ENCODE measurements at places on chromosomes 12 and 14. TPM values are rescaled to one million over a fixed set of nuclear protein-coding genes. Genes with fewer than 3 reads are reported as not detected.

DNA sequence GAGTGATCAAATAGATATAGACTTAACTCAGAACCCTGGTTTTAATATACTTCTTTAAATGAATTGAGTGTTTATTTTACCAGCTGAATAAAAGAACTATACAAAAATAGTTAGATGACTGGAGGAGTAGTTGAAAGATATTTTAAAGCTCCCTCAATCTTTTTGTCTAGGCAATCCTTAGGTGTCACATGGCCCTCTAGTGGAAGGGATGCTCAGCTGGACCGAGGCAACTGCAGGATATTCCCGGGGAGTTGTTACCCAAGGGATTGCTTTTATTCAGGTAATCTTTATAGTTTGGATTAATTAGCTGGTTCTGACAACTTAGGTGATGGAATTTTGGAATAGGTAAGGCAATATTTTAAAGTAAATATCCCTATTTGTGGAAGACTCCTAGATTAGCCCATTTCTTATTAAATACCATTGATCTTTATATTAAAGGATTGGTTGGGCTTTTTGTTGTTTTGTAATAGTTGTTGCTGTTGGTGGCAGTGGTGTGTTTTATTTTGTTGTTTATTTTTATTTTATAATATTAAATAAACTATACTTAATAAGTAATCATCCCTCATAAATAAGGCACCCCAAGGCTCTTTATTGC is 57.1 kb downstream of the ZDHHC17 start:
- H3K4me1 ChIP-seq, result no peaks in the 10 kb centered on the region
- peaks cover 5% of the 10 kb centered on the region for H3K36me3 ChIP-seq
- H3K27ac ChIP-seq, result no peak overlapping the region
- H3K27me3 ChIP-seq, result no peaks in the 10 kb centered on the region
- no peak for DNase-seq

GRCh38 chr12:108457006-108457733 is 57.9 kb upstream of the FICD start:
- H3K27ac ChIP-seq, result no peak overlapping the region
- no peak overlapping the region for H3K4me3 ChIP-seq
- H3K4me1 ChIP-seq, result no peaks in the 10 kb centered on the region
- no peaks in the 10 kb centered on the region for H3K27me3 ChIP-seq

DNA sequence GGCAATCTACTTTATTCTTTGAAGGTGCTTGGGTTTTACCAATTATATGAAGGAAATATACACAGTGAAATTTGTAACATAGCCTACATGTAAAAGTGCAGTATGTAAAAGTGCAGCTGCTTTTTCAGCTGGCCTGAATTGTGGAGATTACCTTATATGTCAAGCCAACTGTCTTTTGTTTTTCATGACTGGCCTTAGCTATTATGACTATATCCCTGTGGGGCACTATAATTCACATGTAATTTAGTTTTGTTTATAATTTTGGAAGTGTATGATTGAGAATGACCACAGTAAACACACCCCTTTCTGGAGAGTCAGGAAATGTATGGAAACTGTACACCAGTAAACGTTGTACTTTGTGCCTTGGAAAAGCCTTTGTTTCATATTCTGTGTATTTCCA is 435.0 kb upstream of the STXBP6 start:
- H3K4me1 ChIP-seq, result no peaks in the 10 kb centered on the region
- H3K4me3 ChIP-seq, result no peak overlapping the region
- DNase-seq, result no peak
- H3K27ac ChIP-seq, result no peak overlapping the region
- H3K27me3 ChIP-seq, result no peaks in the 10 kb centered on the region
- H3K36me3 ChIP-seq, result no peaks in the 10 kb centered on the region

- H3K27me3 ChIP-seq, result no peaks in the 10 kb centered on the region
- no peaks in the 10 kb centered on the region for H3K36me3 ChIP-seq
- H3K27ac ChIP-seq, result no peak overlapping the region
- no peak overlapping the region for H3K4me3 ChIP-seq
- H3K4me1 ChIP-seq, result no peaks in the 10 kb centered on the region
Measured at GRCh38 chr14:61229475-61229888, 51.7 kb downstream of the TMEM30B start.

GRCh38 chr14:33686856-33687255 is 264.0 kb downstream of the EGLN3 start:
- H3K4me3 ChIP-seq, result no peak overlapping the region
- no peaks in the 10 kb centered on the region for H3K4me1 ChIP-seq
- no peak for DNase-seq
- no peaks in the 10 kb centered on the region for H3K27me3 ChIP-seq

DNA sequence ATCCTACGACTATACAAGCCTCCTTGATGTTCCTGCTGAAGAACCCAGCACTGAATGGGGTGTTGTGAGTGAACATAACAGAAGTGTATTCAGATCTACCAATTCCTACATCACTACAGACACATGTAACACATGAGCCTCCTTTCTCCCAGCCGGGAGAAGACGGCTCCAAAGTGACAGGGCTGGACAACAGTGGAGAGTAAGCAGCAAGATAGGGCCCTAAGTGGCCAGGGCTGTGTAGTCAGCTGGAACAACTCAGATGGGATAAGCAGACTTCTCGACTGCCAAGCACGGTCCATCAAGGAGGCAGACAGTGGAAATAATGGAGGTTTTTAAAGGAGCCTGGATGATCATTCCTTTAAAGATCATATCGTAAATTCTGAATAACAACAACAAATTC is 73.5 kb downstream of the TTC7B start:
- no peaks in the 10 kb centered on the region for H3K4me1 ChIP-seq
- no peaks in the 10 kb centered on the region for H3K36me3 ChIP-seq
- DNase-seq, result no peak
- no peak overlapping the region for H3K27ac ChIP-seq

- DNase-seq, result no peak
- no peaks in the 10 kb centered on the region for H3K4me1 ChIP-seq
- no peak overlapping the region for H3K4me3 ChIP-seq
- no peaks in the 10 kb centered on the region for H3K36me3 ChIP-seq
- no peaks in the 10 kb centered on the region for H3K27me3 ChIP-seq
- no peak overlapping the region for H3K27ac ChIP-seq
Measured at GRCh38 chr14:62432955-62433354, 612.3 kb downstream of the KCNH5 start.

GRCh38 chr12:41188841-41189394 is 798 bp downstream of the PDZRN4 start:
- no peak overlapping the region for H3K27ac ChIP-seq
- DNase-seq, result no peak
- H3K27me3 ChIP-seq, result peaks cover 4% of the 10 kb centered on the region
- no peak overlapping the region for H3K4me3 ChIP-seq
- no peaks in the 10 kb centered on the region for H3K36me3 ChIP-seq

- no peak overlapping the region for H3K4me3 ChIP-seq
- H3K36me3 ChIP-seq, result no peaks in the 10 kb centered on the region
- no peak for DNase-seq
Measured at GRCh38 chr12:108319277-108320234, 19.6 kb downstream of the CMKLR1 start.

Gene ADGRD1
- total RNA-seq, result 7.1 TPM

Gene ABCD2
- total RNA-seq, result under 0.01 TPM

Gene CMA1
- not detected for total RNA-seq

Gene CYP27B1
- total RNA-seq, result 0.05 TPM

Gene TDRD9
- 0.56 TPM for total RNA-seq

Gene RIN3
- 6.8 TPM for total RNA-seq

Gene CLEC12A
- total RNA-seq, result 3.4 TPM

Gene RHOJ
- 1.0 TPM for total RNA-seq

Gene KRT2
- not detected for total RNA-seq

Measured in liver (tissue), 10 donors.